Astrocyte of the hippocampus (primary cell): ENCODE measurements at places on chromosomes 11 and 22.

GRCh38 chr11:113077379-113077778 lies 116.2 kb downstream of the NCAM1 start:
- DNase-seq, result no peak

- no peak for DNase-seq
These were observed 34.6 kb downstream of the A4GALT start for GRCh38 chr22:42685941-42686653.

DNA sequence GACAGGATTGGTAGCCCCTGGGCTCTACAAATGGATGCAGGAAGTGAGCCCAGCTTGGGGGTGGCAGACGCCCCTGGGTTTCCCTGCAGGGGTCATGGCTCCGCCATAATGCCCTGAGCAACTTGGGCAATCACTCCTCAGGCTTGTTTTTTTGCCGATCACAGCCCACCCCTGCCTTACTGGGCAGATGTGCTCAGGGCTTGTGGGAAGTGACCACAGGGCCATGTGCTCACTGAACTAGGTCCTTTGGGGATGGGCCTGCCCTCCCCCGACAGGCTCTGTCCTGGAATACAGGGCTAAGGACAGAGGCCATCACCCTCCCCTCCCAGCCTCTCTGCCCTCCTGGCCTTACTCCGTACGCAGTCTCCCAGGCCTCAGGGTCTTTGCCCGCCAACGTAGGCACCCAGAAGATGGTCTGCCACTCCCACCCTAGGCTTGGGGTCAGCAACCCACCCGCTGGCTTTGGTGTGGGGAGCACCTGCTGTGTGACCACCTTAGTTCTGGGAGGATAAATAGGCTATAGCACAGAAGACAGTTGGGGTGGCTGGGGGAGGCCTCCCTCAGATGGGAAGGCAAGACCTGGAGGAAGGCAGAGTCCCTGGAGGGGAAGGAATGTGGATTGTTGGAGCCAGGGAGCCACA lies 3.8 kb downstream of the RPLP2 start:
- no peak for DNase-seq

GRCh38 chr22:37312549-37313183 lies 30.4 kb downstream of the CYTH4 start:
- DNase-seq, result no peak

DNA sequence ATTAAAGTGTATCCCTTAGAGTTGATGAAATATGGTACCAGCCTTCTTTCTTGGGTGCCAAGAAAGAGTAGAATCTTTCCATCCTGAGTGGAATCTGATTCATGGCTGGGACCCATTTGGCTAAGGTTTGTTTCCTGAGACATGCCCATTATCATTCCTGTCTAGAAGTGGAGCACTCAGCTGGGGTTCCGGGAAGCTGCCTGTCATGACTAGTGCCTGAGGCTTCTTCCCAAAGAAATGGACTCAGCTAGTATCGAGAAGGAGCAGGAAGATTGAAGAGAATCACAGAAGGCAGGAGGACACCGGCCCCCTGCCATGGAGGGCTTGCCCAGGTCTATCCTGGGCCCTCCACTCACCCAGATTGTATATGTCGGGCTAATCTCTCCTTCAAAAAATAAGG lies 57.6 kb downstream of the KREMEN1 start:
- no peak for DNase-seq

GRCh38 chr11:34235189-34235588 lies 122.6 kb downstream of the ABTB2 start:
- no peak for DNase-seq

DNA sequence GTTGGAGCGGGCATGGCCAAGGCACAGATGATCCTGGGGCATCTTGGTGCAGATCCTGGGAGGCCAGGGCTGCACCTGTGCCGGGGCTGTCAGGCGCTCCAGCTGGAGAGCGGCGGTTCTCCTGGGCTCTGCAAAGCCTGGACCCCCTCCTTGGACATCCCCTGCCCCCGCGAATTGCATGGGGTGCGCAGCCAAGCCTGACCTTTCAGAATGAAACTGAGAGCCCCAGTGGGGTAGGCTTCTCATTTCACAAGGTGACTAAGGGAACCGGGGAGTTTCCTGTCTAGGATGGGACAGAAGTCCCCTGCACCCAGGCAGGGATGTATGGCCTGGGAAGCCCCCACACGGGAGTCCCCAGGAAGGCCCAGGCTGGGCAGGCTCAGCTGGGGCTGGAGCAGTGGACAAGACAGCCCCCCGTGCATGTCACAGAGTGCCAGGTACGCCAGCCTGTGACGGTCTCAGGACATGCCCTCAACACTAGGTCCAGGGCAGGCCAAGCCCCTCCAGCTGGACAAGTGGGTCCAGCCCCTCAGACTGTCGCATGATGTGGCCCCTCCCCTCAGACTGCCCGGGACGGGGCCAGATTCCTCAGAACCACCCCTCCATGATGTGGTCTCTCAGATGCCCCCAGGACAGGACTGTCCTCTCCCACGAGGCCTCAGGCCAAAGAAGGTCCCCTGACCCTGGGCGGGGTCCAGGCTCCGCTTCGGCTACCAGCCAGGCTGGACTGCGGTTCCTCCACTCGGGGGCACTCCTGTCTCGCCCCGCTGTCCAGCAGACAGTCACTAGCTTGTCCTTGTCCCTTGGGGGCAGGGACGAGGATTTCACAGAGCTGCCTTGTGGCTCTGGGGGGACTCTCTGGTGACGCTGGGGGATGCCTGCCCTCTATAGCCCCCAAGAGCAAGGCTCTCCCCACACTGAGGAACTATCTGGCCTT lies 2.3 kb downstream of the LSP1 start:
- DNase-seq, result no peak
